Ovary (tissue), 10 donors: ENCODE measurements at places on chromosomes 1 and 21. TPM values are rescaled to one million over a fixed set of nuclear protein-coding genes. Genes with fewer than 3 reads are reported as not detected.

GRCh38 chr1:147273409-147274336 is 31.2 kb downstream of the CHD1L start:
- no peak for DNase-seq

Gene GJA9
- not detected for polyA plus RNA-seq

- no peak for DNase-seq
Measured at GRCh38 chr1:73065339-73066041, 783.2 kb upstream of the NEGR1 start.

DNA sequence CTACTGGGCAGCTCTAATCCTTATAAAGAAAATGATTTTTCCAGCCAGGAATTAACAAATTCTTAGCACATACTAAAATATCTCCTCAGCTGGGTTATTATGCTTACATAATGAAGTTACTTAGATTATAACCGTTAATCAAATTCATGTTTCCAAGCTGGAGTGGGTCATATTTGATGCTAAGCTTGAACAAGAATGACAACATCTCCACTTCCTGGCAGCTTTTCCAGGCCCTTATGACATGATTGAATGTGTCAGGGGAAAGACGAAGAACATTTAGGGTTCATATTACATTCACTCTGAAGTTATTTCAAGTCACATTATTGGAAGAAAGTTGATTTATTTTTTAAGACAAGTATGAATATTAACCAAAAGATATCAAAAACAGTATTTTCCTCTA is 333.7 kb downstream of the PCP4 start:
- DNase-seq: no peak

DNA sequence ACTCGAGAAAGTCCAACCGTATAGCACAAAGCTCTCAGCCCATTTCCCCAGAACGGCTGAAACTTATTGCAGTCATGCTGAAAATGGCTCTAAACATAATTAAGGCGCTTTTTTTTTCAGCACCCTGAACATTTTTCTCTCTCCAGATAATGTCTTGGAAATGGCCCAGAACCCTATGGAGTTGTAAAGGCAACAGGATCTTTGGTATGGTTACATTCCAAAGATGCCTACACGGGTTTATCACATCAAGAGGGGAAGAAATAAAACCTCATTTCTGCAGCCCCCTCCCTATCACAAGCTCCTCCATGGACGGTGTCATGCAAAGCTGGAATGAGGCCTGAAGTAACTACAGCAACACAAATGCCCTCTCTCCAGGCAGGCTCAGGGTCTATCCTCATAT is 126.4 kb upstream of the GALNT2 start:
- DNase-seq: no peak

Gene EPHA2
- 3.8 TPM for polyA plus RNA-seq

DNA sequence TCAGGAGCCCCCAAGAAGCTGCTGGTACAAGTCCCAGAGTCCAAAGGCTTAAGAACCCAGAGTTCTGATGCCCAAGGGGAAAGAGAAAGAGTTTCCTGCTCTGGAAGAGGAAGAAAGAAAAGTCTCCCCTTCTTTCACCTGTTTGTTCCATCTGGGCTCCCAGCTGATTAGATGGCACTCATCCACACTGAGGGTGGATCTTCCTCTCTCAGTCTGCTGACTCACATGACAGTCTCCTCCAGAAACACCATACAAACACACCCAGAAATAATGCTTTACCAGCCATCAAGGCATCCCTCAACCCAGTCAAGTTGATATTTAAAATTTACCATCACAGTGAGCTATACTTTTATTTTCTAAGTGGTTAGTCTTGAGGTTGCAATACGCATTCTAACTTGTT is 257.9 kb downstream of the PAPPA2 start:
- DNase-seq: no peak

DNA sequence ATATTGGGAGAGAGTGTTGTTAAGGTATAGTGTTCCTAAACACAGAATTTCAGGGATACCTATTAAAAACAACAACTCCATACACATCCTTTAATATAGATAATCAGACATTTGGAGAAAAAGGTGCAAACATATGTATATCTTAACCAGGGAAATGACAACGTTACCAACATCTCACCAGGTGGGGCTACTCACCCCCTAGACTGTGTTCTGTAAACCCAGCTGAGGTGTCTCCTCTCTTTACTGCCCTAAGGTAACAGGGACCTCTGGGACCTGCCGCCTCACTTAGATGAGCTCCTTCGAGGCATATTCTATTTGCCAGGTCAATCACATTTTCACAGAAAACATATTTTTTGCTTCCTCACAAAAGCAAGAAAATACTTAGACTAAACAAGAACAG is 13.4 kb downstream of the RRAGC start:
- DNase-seq: no peak

Gene HPCAL4
- 1.3 TPM for polyA plus RNA-seq

- DNase-seq: no peak
Measured at GRCh38 chr21:21813289-21813688, 815.1 kb downstream of the NCAM2 start.

- no peak for DNase-seq
Measured at GRCh38 chr1:106651028-106651762, 405.3 kb upstream of the PRMT6 start.

GRCh38 chr1:156258859-156259258 is 11.0 kb upstream of the PAQR6 start:
- no peak for DNase-seq

GRCh38 chr21:36347278-36347961 is 27.4 kb downstream of the MORC3 start:
- no peak for DNase-seq
